GM20000 (cell line): ENCODE measurements at places on chromosomes 4 and X.

DNA sequence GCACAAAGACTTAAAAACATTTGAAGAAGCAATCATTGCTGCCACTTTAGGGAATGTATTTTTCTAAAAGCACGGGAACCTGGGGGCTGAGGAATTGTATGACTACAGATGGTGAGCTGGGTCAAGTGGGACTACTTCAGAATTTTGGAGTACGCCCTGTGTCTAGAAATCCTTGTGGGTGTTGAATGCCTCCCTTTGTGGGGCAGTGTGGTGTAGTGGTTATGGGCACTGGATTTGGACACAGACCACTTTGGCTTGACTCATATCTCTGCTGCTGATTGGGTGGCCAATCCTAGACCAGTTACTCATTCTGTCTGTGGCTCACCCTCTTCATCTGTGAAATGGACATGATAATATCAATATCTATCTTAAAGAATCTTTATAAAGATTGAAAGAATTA lies 155.0 kb upstream of the RPS6KA3 start:
- no peak for DNase-seq

DNA sequence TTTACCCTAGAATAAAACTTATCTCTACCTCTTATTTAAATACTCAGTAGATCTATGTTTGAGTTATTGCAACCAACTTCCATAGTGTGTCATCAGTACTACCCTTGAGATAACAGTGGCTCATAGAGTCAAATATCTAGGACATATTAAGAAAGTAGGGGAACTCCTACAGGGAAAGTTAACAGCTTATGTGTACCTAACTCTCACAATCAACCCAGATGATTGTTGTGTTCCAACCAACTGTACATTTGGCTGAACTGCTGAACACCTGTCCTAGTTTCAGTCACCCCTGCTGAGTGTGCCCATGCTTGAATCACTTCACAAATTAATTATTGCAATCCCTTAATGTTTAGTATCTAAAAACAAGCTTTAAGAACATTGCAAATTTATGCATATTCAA lies 244.2 kb upstream of the GRID2 start:
- DNase-seq, result no peak

- DNase-seq, result no peak
Observed at GRCh38 chrX:146614663-146615478, 194.7 kb upstream of the CXorf51B start.

GRCh38 chr4:172758586-172759340 lies 409.8 kb upstream of the GALNT7 start:
- no peak for DNase-seq

DNA sequence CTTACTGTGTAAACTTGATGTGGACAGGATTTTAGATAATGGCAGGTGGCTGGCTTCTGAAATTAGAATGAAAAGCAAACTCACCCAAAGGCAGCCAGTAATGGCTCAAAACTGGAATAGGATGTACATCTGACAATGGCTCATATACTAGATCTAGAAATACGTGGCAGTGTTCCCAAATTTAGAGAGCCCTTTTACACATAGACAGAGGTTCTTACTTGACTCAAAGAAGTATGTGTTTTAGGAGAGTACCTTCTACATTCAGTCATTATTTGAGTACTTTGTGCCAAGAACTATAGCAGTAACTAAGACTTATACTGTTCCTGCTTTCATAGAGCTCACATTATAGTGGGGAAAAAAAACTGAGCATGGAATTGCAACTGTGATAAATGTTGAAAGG lies 48.0 kb downstream of the UBE2K start:
- no peak for DNase-seq

DNA sequence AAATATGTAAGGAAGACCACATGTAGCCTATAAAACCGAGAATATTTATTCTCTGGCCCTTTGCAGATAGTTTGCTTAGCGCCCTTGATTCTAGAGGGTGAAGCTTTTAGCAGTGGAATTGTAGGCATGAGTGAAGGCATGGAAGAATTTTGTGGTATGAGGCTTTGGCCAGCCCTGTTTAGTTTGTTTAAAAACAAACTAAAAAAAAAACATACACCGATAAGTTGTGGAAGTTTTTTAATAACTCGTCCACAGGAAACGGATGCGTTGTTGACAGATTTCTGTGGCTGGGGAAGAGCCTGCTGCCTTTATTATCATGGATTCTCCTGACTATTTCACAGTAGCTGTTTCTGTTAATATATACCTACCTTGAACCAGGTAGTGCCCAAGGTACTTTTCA lies 194.7 kb upstream of the LNX1 start:
- no peak for DNase-seq

GRCh38 chr4:25859429-25860148 lies 3.2 kb downstream of the SEL1L3 start:
- peak; percentile 63 for DNase-seq

DNA sequence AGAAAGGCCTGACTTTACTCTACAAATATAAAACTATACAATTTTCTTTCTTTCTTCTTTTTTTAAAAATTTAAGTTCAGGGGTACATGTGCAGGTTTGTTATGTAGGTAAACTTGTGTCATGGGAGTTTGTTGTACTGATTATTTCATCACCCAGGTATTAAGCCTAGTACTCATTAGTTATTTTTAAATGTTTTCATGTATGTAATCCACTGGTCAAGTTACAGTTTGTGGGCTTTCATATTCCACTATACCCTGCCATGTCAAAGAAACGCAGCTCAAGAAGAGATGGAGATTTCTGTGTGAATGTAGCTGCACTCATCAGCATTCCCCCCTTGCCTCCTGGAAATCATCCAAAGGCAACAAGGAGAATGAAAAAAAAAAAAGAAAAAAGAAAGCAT lies 31.2 kb upstream of the SPRY1 start:
- DNase-seq, result no peak

GRCh38 chr4:8290701-8290970 lies 21.1 kb downstream of the HTRA3 start:
- DNase-seq, result no peak

- no peak for DNase-seq
Observed at GRCh38 chrX:54933150-54933826, 12.7 kb downstream of the TRO start.

DNA sequence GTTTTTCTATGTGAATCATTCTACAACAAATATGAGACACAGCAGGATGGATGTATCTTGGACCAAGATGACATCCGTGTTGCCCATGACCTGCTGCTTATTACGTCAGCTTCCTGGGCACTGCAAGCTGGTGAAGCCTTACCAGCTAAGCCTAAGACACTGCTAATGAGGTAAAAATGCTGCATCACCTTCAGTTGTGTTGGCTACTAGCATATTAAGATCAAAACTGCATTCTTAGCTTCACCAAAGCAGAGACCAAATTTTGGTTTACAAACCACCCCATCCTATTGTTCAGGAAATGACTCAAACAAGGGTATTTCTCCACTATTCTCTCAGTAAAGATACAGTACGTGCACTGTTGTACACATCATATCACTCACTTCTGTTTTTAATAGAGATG lies 50.3 kb downstream of the MAML3 start:
- no peak for DNase-seq

DNA sequence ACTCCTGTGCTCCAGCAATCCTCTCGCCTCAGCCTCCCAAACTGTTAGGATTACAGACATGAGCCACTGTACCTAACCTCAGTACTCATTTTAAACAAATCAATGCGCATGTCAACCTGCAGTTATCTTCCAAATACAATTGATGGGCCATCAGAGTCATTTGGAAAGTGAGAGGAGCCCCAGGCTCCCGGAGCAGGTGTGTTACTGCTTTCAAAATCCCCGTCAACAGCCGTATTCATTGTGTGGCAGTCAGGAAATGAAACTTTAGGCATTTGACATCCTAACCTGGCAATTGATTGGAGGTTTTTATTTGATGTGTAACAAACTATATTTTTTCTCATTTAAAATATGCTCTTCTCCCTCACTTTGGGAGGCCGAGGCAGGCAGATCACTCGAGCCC lies 623.6 kb upstream of the TENM3 start:
- DNase-seq, result no peak

DNA sequence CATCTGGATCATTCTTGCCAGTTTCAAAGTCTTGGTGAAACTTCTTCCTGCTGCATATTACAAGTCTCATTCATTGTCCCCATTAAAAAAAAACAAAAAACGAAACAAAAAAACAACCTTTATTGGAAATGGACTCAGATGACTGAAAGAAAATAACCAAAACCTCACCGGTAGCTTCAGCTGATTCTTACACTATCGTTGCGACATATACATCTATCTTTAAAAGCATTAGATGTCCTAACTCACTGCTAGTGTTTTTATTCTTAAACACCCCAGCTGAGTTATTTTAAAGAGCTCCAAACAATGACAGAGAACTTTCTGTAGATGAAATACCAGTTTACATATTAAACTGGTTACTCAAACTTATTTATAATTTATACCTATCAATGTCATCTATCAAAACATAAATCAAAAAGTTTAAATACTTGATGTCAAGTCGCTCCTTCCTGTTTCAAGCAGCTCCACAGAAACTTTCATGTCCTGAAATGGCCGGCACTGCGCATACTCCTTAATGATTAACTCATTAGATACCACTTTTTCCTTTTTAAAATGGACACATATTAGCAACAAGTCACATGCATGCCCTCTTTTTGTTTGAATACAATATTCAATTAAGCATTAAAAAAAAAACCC lies 87.2 kb downstream of the HPRT1 start:
- DNase-seq, result no peak

GRCh38 chrX:12930150-12930549 lies 23.7 kb downstream of the TLR8 start:
- DNase-seq, result no peak

GRCh38 chr4:13162886-13163285 lies 321.3 kb downstream of the RAB28 start:
- DNase-seq, result no peak

DNA sequence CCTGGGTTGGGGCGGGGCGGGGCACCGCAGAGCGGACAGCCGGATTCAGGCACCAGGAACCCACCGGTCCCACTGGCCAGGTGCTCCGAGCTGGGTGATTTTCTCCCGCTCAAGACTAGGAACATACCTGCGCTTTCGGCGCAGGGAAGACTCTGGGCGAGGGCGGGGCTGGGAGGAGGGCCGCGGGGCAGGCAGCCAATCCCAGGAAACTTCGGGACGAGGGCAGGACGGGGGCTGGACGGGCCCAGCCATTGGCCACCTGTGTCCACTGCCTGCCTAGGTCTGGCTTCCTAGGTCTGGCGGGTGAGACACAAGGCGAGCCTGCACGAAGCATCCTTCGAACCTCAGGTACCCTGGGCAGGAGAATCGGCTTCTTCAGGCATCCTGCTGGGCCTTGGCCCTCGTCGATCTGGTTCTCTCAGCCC lies 274 bp upstream of the ERVMER34-1 start:
- DNase-seq, result peak; percentile 18

- DNase-seq, result no peak
Observed at GRCh38 chr4:184574861-184575260, 74.4 kb downstream of the CASP3 start.

- DNase-seq, result no peak
Observed at GRCh38 chrX:119502727-119503483, 34.7 kb downstream of the SLC25A5 start.

DNA sequence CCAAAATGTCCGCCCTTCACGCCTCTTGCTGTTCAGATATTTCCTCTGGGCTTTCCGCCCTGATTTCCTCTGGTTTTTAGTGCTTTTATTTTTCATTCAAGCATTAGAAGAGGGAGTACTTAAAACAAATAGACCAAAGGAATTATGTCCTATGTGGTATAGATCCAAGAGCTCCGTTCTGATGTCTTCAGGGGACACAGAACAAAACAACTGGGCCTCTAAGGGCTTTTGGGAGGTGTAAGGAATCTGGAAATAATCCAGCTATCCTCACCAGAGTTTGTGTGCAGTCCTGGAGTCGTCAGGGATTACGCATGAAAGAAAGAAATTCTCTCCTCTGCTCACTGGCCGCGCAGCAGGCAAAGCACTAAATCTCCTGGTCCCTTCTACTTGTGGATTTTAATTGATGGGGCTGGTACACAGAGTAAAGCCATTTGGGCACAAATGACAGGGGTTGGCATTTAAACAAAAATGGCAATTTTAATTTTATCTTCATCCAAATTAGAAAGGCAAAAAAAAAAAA lies 999.2 kb downstream of the ADGRL3 start:
- no peak for DNase-seq

DNA sequence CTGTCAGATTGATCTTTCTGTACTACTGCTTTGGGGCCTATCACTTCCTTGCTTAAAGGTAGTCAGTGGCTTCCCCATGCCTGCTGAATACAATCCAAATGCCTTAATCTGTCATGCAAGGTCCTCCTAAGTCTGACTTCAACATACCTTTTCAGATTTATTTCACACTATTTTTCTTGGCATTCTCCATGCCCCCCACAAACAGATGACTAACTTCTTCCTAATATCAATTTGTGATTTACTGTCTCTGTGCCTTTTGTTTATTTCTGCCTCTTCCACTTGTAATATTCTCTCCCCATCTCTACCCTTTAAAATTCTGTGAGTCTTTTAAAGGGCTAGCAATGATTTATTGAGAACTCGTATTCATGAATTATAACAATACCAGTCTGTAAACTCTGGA lies 41.8 kb downstream of the OCRL start:
- no peak for DNase-seq

GRCh38 chr4:25347971-25348370 lies 29.1 kb upstream of the ANAPC4 start:
- DNase-seq, result no peak

- DNase-seq, result no peak
Observed at GRCh38 chrX:41002026-41002425, 83.2 kb upstream of the USP9X start.

DNA sequence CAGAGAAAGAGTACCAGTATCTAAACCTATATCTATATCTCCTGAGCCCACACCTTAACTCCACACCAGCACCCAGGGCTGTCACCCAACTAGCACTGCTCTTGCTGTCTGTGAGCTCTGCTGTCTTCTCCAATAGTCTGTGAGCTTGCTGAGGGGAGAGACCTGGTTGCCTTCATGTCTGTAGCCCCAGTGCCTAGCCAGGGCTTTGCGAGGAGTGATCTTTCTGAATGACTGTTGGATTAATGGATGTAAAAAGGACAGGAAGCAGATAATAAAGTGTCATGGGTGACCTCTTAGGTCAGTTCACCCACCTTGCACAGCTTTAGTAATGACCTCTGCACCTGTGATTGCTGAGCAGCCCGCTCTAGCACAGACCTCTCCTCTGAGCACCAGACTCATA lies 30.5 kb downstream of the CNGA2 start:
- DNase-seq, result no peak

GRCh38 chrX:128464116-128464515 lies 411.9 kb upstream of the ACTRT1 start:
- DNase-seq, result no peak

DNA sequence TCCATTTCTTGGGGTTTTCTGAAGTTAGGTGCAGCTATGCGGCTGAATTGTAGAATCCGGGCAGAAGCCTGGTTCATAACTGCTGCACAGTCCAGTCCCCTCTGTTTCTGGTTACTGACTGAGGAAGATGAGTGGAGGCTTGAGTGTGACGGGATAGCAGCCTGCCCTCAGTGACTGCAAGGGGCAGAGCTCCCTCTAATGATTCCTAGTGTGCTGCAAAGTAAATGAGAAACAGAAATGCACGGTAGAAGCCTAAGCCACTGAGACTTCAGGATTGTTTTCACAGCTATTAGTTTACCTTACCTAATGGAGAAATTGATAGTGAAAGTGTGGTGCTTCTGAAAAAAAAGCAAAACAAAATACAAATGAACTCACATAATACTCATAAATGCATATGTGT lies 189.2 kb downstream of the GPM6A start:
- DNase-seq, result no peak
